Fibroblast of the aortic adventitia (primary cell): ENCODE measurements at places on chromosomes 13 and 19. TPM values are rescaled to one million over a fixed set of nuclear protein-coding genes. Genes with fewer than 3 reads are reported as not detected.

Gene CEBPG
- 13.8 and 32.8 TPM in 2 replicates for total RNA-seq

Gene PRKCG
- not detected in 2 replicates for total RNA-seq

Gene RNF225
- total RNA-seq, result not detected in 2 replicates

Gene ZNF613
- 0.16 and 7.8 TPM in 2 replicates for total RNA-seq

Gene EPSTI1
- 2.0 and 15.7 TPM in 2 replicates for total RNA-seq

Gene ZNF227
- total RNA-seq, result 14.1 and 18.3 TPM in 2 replicates

Gene CEACAM4
- total RNA-seq, result not detected in 2 replicates

Gene CCDC194
- total RNA-seq, result not detected in 2 replicates

Gene CAMSAP3
- not detected in 2 replicates for total RNA-seq
